ENCODE measurements at places on chromosomes 2 and 18.
A peak's percentile ranks its signal among the peaks of the same experiment; 100 is the strongest.

DNA sequence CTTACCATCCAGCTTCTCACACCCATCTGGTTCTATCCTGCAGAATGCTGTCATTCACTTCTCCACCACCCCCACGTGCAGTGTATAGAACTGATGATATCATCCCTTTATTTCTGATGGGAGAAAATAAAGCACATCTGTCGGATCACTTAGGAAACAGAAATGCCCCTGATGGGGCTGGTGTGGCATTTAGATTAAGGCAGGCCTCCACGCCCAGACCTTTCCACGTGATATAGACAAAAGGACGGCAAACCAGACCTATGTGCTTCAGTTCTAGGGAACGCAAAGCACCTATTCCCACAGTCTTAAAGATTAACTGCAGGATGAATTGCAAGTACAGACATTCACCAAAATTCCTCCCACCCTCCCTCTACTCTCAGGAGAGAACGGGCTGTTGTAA, 27.6 kb upstream of the CABLES1 start:
- DNase-seq: no peak

DNA sequence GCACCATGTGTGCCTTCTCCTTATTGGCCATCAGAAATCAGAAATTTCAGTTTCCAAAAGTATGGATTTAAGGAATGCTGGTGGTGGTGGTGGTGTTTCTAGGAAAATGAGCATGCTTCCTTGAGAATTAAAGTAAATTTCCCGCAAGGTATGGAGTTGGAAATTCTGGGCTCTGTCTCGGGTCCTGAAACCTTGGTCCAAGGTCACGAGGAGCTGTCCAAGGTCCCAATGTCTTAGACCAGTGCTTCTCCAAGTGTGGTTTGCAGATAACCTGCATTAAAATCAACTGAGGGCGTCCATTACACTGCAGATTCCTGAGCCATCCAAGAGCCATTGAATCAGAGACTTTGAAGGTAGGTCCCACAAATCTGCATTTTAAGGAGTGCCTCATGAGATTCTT, 210.9 kb upstream of the PKDCC start:
- no peak for DNase-seq

GRCh38 chr2:96801786-96802595, 14.1 kb upstream of the CNNM3 start:
- DNase-seq: no peak

GRCh38 chr2:61689568-61689967, 151.4 kb upstream of the XPO1 start:
- DNase-seq: no peak

DNA sequence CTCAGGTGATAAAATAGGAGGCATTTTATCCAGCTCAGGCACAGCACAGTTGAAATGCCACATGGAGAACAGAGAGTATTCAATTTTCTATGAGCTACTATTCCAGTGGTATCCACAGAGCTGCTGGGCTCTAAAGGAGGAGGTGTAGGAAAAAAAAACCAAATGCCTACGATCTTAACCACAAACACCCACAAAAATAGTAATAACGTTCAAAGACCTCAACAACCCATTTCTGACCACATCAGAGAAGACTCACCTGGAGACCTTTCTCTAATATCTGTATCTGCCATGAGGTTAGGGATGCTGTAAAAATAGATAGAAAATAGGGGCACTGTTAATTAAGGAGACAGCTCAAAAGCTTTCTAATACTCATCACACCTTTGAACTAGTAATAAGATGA, 294.6 kb upstream of the PARD3B start:
- DNase-seq: no peak

DNA sequence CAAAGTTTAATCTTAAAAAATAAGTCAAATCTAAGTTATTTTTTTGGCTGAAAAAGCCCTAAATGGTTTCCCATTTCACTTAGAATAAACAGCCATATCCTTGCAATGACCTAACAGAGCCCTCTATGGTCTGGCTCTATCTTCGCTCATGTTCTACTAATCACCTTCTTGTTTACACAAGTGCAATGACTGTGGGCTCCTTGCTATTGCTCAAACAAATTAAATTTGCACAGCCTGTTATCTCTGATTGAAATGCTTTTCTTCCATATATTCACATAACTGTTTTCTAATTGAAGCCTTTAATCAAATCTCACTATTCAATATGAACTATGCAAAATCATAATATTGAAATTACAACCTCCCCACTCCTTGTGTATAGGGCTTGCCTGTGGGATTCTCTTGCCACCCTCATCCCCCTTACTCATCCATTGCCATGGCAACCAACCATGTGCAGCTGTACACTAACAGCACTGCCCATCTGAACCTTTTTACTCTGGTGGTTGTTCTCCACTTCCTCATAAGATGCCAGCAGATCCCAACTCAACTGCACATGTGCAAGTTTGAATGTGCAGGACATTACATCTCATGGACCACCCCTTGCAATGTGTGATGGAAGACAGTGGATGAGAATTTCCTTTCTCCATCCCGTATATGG, 1083.2 kb downstream of the SOCS6 start:
- no peak for DNase-seq

- DNase-seq: no peak
Measured at GRCh38 chr2:134275058-134275862, 21.4 kb downstream of the MGAT5 start.

DNA sequence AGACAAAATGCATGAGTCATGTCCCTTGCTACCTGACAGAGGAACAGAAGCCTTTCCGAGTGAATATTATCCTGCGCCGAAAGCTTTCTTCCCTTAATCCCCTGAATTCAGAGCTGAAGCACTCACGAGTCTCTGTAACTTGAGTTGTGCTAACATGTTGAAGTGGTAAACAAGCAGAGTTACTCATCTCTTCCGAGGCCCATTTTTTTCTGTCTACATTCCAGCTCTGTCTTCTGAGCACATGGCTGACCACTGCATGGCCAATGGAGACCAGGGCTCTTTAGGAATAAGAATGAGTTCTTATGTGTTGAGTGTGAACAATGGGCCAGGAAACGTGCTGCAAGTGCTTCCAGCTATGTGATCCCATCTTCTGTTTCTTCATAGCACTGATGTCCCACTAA, 73.1 kb upstream of the PID1 start:
- no peak for DNase-seq

GRCh38 chr18:13463526-13464210, 245.1 kb downstream of the LDLRAD4 start:
- no peak for DNase-seq

DNA sequence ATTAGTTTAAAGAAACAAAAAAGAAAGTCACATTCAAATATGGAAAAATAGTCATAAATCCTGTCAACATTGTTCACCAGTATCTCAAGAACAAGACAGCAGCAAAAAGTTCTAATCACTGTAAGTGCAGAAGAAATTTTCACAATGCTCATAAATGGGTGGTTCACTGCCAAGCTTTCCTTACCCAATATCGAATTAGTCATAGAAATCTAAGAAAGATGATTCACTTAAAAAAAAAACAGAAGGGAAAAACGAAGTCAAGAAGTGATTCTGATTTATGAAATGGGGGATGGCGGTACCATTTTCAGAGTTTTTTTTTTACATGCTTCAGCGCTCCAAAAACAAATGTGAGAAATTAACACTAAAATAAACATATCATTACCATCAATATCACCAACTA, 156.7 kb downstream of the EXOC6B start:
- no peak for DNase-seq

DNA sequence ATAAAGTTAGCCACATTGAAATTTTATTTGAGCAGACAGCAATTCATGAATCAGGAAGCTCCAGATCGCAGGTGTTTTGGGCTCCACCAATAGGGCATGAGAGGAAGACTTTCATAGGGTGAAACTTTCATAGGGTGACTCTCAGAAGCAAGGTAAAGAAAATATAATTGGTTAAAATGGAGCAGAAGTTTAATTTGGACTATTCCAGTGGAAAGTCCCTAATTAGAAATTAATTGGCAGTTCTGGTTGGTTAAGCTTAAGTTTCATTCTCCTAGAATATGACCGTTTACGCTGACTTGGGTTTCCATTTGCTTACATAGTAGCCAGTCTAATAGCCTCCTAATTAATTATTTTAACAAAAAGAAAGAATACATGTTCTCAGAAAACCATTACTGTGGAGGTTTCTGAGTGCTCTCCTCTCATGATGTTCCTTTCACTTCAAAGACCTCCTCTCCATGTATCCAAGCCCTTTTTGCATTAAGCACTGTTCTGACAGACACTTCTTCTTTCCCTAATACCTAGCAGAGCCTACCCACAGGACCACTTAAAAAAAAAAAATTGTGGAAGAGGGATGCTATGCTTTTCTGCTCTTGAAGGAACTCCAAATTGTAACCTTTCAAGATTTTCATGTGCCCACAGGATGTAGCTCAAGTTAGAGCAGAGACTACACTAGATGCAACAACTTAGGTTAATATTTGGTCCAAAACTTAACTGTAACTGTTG, 99.1 kb downstream of the MREG start:
- no peak for DNase-seq

DNA sequence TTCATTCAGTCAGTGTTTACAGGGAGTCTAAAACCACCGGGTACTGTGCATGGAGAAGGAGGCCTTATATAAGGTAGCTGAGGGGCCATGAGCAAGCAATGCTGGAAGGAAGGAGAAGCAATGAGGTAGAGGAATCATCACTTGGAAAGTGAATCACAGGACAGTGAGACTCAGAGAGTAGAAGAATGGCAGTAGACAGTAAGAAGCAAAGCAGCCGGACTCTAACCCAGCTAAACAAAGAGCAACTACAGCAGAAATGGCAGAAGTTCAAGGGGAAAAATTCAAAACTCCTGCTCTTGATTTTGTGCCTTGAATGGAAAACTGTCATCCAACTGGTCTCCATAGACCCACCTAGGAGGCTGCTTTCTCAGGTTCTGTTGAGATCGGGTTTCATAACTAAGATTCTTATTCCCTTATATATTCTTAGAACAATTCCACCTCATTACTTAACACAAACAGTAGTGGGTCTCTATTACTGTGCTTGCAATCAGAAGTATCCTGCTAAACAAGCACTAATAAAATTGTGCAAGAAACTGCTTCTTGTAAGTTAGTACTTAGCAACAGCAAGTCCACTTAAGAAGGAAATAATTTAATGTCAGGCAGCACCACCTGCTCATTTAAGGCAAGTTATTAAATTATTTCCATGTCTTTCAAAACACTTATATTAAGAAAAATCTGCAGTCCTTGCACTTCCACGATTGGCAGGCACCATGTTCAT, 68.0 kb downstream of the RBMS1 start:
- DNase-seq: no peak

- no peak for DNase-seq
Measured at GRCh38 chr18:54802686-54803395, 25.4 kb upstream of the RAB27B start.

DNA sequence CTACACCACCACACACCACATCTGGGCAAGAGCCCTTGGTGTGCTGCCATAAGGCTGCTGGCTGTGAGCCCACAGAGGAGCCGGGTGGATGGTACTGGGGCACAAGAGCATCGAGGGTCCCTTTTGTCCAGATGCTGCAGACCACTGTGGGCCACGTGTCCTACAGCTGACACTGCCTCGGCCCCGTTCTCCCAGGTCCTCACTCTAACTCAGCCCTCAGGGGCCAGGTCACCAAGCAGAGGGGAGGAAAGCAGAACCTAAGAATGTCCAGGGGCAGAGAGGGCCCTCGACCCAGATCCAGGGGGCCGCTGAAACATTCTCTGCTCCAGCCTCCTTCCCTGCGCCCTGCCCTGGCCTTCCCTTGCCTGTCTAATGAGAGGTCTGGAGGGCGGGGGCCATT, 91.7 kb upstream of the ASB18 start:
- DNase-seq: no peak

DNA sequence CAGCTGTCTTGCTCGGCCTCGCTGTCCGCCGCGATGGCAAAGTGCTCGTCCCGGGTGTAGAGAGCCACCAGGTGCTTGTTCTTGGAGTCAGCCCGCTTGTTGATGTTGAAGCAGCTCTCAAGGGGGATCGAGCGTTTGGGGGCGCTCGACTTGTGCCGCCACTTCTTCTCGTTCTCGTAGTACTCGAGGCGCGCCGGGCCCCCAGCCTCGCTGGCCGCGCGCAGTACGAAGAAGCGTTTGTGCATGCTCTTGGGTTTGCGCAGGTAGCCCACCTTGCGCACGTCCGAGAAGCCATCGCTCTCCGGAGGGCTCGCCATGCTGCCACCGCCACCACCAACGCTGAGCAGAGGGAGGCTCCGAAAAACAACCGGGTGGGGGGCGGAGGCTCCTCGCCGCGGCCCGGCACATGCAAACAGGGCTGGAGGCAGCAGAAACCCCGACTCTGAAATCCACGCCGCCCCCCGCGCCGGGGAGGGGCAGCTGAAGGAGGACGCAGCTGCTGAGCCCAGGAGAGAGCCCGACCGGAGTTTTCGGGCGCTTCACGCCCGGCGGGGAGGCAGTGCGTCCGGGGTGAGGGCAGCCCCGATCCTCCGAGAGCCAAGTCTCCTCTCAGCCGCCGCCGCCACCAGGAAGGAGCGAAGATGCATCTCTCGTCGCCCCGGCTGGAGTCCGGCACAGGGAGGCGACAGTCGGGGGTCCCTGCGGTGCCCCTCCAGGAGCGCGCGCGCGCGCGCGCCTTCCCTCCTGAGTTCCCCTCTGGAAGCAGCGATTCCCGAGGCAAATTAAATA, 1.0 kb downstream of the IRS1 start:
- no peak for DNase-seq

GRCh38 chr18:45825258-45826044, at the start of gene SIGLEC15:
SIGLEC15 (plus strand) TSS chr18:45825675; CDS start chr18:45825729, 54 bp downstream.
- DNase-seq: peak; percentile 35

DNA sequence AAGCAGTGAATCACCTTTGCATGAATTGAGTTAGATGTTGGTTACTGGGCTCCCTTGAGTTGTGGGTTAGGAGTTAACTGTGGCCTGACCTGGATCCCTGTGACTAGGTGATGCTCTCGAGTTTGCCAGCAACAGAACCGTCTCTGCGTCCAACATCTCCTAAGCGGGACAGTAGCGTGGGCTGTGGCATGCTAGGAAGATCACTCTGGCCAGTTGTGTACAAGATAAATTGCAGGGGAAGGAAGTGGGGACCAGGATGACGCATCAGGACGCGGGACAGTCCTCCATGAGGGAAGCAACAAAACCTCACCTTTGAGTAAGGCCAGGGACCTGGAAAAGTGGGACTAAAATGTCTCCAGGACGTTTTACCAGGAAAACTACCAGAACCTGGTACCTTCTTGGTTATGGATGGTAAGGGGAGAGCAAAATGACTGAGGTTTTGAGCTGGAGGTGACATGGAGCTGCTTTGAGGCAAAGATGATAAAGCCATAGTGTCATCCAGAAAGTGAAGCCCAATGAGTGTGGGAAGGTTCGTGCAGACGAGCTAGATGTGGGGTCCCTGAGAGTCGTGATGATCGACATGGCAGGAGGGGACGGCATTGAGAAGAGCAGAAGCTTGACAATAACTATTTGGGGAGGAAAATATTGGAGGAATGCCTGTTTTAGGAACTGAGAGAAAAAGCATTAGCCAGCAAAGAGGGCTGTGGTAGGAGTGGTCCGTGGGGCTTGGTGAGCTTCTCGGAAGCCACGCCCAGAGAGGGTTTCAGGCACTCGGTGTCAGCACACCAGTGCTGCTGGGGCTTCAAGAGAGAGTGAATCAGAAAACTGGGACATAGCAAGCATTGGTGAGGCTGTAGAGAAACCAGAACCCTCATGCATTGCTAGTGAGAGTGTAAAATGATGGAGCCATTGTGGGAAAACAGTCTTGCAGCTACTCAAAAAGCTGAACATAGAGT, 95.1 kb downstream of the SMAD7 start:
- DNase-seq: no peak

- DNase-seq: no peak
Measured at GRCh38 chr18:34901299-34901698, 139.9 kb upstream of the MAPRE2 start.

- DNase-seq: no peak
Measured at GRCh38 chr2:113741091-113741490, 15.4 kb downstream of the SLC35F5 start.

Data from NCI-H2107 (cell line).